Stimulated activated CD4-positive, alpha-beta T cell treated with anti-CD3 and anti-CD28 coated beads, Interleukin-15, amount 100 ng/mL, for 48 hours (primary cell): ENCODE measurements at places on chromosomes 16 and 17.

GRCh38 chr17:69962436-69962995 lies 112.5 kb upstream of the KCNJ16 start:
- no peak for DNase-seq

GRCh38 chr16:66290431-66290830 lies 76.1 kb upstream of the CDH5 start:
- no peak for DNase-seq

DNA sequence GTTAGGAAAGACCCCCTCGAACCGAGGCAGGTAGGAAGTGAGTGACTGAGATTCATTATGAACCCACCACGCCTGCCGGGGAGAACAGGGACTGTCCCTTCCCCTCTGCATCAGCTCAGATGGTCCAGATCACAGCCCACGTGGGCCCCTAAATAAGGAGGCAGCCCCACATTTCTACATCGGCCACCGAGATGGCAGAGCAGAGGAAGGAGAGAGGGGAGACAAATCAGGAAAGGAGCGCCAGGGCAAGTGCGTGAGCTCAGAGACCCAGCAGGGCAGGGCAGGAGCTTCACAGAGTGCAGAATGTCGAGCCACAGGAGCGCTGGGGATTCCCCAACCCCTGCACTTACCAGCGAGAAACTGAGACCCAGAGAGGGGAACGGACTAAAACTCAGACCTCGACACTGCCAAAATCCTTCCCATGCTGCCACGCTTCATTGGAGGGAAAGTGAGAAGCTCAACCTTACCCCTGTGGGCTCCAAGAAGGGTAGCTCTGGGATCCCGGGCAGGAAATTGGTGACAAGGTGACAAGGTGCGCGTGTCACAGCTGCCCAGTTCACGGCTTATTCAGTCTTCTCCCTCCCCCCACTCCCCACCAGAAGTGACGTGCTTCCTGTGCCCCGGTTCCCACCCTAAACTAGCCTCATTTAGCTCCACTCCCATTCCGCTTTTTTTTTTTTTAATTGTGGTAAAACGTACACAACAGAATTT lies at the start of gene ICAM2:
Gene ICAM2, minus strand, starts transcription at position 578 of the 711 bp plus-strand sequence. CDS start 13,942 bp downstream, outside the sequence.
- DNase-seq, result peak; percentile 81

GRCh38 chr17:27985306-27985705 lies 57.2 kb upstream of the NLK start:
- no peak for DNase-seq

DNA sequence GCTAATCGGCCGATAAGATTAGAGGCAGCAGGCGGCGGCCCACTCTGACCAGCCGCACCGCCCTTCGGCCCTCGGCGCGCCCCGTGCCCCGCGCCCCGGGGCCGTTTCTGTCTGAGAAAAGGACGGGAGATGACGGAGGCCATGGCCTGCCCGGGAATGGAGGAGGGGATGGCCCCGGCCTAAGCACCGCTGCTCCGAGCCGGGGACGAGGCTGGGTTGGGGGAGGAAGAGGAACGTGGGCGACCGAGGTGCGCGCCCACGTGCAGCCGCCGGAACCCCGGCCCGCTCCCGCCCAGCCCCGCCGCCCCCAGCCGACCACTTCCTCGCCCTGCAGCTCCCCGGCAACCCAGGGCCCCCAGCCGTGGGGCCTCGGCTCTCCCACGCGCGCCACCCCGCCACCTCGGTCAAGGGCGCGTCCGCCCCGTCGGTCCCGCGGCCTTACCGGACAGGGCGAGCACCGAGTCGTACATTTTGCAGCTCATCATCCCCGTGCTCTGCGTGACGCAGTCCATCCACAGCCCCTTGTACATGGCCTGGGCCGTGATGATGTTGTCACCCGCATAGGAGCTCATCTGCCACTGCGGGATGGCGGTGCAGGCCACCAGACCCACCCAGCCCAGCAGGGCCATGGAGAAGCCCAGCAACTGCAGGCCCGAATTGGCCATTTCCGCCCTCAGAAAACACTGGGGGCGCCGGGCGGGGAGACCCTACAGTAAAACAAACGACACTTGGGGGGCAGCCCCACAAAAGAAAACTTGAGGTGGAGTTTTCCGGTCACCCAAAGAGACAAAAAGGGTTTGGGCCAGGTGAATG lies 693 bp downstream of the CLDN7 start:
- DNase-seq, result no peak

DNA sequence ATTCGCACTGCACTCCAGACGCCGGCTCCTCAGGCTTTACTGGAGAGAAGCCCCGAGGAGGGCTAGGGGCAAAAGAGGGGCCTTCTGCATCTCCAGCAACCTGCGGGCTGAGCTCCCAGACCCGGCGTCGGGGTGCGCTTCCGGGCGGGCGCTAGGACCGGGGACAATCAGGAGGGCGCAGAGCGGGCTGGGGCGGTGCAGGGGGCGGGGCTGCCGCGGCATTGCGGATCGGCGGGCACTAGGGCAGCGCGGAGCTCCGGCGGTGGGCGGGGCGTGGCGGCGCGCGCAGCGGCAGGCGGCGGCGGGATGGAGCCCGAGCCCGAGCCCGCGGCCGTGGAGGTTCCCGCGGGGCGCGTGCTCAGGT lies at the start of gene TSEN54:
Gene TSEN54, plus strand, starts transcription at position 274 of the 364 bp plus-strand sequence. Its CDS starts 33 bp downstream, at position 307.
- peak; percentile 92 for DNase-seq

GRCh38 chr16:78509965-78510364 lies 410.5 kb downstream of the WWOX start:
- no peak for DNase-seq

- DNase-seq, result no peak
Measured at GRCh38 chr17:34716291-34716690, 136.9 kb downstream of the TMEM132E start.

- DNase-seq, result no peak
Measured at GRCh38 chr16:50521246-50521900, 26.8 kb upstream of the NKD1 start.

DNA sequence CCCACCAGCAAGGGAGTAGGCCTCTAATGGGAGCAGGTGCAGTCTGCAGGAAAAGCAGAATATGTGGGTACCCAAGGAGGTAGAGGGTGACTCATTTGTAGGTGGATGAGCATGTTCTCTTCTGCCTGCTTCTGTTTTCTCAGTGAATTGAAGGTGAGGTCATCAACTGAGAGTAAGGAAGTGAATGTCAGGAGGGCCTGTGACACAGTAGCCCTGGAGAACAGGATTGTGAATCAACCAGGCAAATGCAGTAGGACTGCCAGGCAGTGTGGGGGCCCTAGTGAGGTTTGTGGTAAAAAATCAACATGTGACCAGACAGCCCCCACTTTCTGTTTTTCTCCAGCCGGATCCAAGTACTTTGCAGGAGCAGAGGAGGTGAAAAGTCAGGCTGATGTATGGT lies 150.5 kb upstream of the SOX9 start:
- no peak for DNase-seq

DNA sequence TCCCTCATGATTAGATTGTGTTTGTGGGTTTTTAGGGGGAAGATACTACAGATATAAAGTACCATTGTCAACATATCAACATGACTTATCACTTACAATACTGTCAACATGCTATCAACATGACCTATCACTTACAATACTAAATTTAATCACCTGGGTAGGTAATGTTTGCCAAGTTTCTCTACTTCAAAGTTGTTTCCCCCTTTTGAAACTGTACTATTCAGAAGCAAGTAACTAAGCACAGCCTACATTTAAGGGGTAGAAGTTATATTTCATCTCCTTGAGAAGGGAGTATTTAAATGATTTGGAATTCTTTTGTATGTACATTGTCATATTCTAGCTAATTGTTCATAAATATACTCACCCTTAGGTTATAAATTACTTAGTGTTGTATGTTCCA lies 68.7 kb downstream of the TRIM37 start:
- DNase-seq, result no peak

GRCh38 chr16:51636920-51637769 lies 486.1 kb upstream of the SALL1 start:
- DNase-seq, result no peak

- DNase-seq, result no peak
Measured at GRCh38 chr17:42519546-42520491, 16.2 kb upstream of the NAGLU start.

- no peak for DNase-seq
Measured at GRCh38 chr17:14959106-14959648, 305.9 kb downstream of the PMP22 start.

DNA sequence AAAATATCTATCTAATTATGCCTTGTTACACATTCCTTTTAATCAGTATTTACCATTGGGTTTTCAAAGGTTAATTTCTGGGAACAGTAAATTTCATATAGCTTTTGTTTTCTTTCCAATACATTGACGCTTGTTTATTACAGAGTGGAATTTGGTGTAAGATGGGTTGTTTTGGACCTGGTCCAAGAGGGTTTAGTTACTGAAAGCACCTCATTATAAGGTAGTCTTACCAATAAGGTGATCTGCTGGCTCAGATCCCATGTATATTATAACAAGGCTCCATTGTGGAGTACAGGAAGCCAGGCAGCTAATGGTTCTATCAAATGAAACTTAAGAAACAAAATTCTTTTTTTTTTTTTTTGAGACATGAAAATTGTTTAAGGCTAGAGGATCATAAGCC lies 87.3 kb upstream of the NACA2 start:
- DNase-seq, result no peak

GRCh38 chr17:27240802-27241155 lies 53.1 kb upstream of the WSB1 start:
- DNase-seq, result no peak

DNA sequence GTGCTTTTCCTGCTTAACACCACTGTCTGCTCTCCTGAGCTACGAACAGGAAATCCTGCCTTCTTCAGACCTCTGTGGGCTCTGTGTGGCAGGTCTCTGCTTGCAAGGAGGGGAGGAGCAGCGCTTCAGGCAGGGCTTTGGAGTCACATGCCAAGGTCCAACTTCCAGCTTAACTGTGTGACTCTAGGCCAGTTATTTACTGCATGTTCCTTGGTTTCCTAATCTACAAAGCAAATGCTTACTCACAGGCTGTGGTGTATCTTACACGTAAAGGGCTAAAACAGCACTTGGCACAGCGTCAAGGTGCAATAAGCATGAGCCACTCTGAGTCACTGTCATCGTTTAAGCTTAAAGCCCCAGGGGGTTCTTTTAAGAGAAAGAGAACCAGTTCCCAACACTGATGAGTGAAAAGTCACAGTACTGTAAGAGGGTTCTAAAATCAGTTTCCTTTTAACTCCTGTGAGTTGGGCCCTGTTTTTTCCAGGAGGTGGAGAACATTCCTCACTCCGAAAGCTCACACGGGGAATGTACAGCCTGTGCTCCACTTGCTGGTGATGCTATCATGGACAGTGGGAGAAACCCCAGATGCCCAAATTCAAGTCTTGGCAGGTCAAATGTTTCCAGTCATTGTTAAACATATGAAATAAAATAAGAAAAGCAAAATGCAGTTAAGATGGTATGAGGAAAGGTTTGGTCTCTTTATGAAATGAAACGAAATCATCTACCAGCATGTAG lies 54.1 kb upstream of the BCAR1 start:
- peak; percentile 70 for DNase-seq

- no peak for DNase-seq
Measured at GRCh38 chr17:68800751-68801150, 154.4 kb downstream of the ABCA8 start.

GRCh38 chr16:21617607-21618006 lies 18.2 kb downstream of the METTL9 start:
- DNase-seq, result no peak

- no peak for DNase-seq
Measured at GRCh38 chr17:72774236-72774635, 318.3 kb downstream of the SLC39A11 start.

GRCh38 chr16:10578474-10579316 lies 1.7 kb downstream of the EMP2 start:
- no peak for DNase-seq

GRCh38 chr16:81513204-81514040 lies 68.8 kb downstream of the CMIP start:
- no peak for DNase-seq

GRCh38 chr16:89168381-89169189 lies 3.0 kb upstream of the CDH15 start:
- DNase-seq, result no peak
